Cerebellar nuclear complex (tissue), 1 donor: ENCODE measurements at places on chromosomes 1 and 21.

- DNase-seq = no peak
Measured at GRCh38 chr1:245079021-245079609, 75.7 kb upstream of the KIF26B start.

DNA sequence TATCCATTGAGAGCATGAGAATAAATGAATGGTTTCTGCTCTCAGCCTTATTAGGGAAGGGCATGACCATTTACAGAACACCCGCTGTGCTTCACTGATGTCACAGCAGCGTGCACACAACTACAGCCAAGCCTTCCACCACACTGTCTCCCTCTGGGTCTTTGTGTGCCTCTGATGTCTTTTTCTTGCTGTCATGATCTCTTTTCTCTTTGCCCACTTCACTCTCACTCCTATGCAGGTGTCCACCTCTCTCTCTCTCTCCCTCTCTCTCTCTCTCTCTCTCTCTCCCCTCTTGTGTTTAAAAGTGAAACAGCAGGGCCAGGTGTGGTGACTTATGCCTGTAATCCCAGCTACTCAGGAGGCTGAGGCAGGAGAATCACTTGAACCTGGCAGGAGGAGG lies 232.5 kb upstream of the JUN start:
- DNase-seq = no peak

DNA sequence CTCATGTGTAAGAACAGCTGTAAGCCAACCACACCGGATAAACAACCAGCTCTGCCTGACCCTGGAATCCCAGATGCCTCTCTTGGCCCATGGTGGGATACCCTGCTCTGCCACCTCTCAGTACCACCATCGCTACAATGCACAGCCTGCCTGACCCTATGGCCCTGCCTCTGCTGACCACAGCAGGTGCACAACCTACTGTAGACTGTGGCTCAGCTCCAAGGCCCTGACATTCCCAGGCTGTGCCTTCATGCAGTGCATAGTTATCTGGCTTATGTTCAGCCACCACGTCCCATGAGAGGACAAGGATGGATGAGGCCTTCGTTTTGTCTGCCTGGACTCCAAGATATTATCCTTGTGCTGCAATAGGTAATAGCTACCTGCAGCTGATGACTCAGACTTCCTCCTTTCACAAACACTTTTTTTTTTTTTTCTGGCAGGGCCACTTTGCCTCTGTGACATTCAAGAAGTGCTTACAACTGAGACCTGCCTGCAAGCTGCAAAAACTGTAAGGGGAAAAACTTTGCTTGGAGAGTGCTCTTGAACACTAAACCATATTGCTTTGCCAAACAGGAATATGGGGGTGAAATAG lies 177.7 kb downstream of the URB2 start:
- no peak for DNase-seq

DNA sequence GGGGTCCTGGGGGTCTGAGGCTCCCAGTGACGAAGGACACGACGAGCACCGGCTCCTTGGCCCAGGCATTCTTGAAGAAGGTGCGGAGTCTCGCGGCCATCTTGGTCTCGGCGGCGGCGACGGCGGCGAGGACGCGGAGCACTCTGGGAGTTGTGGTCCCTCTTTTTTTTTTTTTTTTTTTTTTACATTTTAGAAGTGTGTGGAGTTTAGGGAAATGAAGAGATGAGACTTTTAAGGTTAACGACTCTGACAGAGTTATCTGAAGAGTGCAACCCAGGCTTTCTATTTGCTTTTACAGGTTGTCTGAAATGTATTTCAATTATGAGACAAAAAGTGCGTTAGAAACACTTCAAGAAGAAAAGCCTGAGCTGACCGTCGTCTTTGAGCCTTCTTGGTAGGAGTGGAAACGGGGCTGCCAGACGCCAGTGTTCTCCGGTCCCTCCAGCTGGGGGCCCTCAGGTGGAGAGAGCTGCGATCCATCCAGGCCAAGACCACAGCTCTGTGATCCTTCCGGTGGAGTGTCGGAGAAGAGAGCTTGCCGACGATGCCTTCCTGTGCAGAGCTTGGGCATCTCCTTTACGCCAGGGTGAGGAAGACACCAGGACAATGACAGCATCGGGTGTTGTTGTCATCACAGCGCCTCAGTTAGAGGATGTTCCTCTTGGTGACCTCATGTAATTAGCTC lies 9.7 kb downstream of the OR2B11 start:
- DNase-seq = no peak

GRCh38 chr1:183390561-183390960 lies 27.6 kb downstream of the NMNAT2 start:
- DNase-seq = no peak

- DNase-seq = no peak
Measured at GRCh38 chr21:46392921-46393320, 65.8 kb upstream of the DIP2A start.

DNA sequence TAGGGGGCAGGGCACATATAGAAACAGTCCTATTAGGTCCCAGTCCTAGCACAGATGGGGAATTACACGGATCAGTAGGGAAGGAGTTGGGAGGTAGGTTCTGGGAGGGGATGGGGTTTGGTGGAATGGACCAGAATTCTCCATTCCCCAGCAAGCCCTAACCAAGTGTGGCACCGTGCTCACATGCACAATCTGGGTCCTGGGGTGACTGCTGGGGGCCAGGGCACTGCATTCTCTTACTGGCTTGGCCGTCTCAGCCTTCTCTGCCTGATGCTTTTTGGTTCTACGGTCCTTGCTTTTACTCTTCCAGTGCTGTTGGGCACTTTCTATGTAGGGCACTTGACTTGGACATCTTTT lies 53.9 kb downstream of the NENF start:
- DNase-seq = no peak

GRCh38 chr1:39732730-39733129 lies 6.0 kb upstream of the PPIE start:
- no peak for DNase-seq

GRCh38 chr1:192407206-192407605 lies 90.4 kb downstream of the RGS21 start:
- DNase-seq = no peak
